ENCODE measurements at places on chromosomes 7 and 10.

DNA sequence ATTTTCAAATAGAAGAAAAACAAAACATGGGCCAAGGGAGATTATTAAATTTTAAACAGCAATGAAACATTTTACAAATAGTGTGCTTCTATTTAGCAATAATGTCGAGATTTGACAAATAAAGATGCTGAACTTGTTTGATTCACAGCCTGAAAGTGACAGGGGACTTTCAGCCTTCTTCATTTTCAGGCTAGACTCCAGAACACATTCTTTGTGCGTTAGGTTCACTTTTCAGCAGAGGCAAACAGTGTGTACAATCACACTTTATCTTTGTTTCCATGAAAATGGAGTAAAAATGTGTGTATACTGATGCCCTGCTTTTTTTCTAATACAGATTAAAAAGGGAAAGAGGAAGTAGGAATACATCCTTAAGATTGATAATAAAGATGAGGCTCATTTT is 35.6 kb downstream of the FAM171A1 start:
- no peak for DNase-seq

DNA sequence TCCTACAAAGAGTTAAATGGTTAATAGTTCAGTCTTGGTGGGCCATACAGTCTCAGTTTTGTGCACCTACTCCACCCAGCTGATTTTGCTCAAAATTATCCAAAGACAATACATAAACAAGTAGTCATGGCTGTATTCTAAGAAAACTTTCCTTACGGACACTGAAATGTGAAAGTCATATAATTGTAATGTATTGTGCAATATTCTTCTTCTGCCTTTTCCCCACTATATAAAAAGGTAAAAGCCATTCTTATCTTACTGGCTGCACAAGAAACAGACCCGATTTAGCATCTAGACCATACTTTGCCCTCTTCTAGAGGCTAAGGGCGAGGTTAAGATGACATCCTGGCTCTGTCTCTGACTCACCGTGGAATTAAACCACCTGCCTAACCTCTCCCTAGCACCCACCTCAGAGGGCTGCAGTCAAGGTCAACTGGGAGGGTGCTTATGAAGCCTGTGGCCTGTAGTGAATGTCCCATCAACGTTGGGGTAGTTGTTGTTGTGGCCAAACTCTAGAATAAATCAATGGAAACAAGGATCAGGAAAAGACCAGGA is 63.8 kb upstream of the DOCK1 start:
- no peak for DNase-seq

GRCh38 chr10:91573320-91573719 is 59.6 kb downstream of the PPP1R3C start:
- no peak for DNase-seq

DNA sequence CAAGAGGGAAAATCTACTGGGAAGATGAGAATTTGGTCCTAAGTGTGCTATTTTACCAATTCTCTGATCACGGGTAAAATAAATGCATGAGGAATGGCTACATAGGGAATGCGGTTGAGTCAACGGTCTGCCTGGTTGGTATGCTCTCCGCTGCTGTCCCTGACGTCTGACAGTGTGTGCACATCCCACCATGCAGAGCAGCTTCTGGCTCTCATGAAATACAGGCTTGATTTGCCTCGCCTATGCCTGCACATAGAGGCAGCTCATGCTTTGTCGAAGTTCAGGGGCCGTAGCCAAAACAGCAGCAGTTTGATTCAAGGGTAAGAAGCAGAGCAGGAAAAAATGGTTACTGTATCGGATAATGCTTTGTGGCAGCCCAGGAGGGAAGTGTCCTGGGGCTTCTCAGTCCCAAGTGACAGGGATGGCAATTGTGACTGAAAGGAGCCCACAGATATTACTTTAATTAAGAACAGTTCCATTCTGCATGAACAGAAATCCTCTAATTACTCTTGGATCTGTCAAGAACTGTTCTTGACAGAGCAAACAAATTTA is 268.4 kb upstream of the SLC26A5 start:
- DNase-seq, result no peak

- no peak for DNase-seq
Observed at GRCh38 chr7:35908331-35909216, 107.7 kb downstream of the SEPTIN7 start.

GRCh38 chr10:4437791-4438190 is 388.2 kb upstream of the AKR1E2 start:
- no peak for DNase-seq

GRCh38 chr10:95356190-95356955 is 65.6 kb upstream of the PDLIM1 start:
- no peak for DNase-seq

- no peak for DNase-seq
Observed at GRCh38 chr10:688312-689120, 952 bp downstream of the DIP2C start.
